ENCODE measurements at places on chromosomes 7 and 10.

DNA sequence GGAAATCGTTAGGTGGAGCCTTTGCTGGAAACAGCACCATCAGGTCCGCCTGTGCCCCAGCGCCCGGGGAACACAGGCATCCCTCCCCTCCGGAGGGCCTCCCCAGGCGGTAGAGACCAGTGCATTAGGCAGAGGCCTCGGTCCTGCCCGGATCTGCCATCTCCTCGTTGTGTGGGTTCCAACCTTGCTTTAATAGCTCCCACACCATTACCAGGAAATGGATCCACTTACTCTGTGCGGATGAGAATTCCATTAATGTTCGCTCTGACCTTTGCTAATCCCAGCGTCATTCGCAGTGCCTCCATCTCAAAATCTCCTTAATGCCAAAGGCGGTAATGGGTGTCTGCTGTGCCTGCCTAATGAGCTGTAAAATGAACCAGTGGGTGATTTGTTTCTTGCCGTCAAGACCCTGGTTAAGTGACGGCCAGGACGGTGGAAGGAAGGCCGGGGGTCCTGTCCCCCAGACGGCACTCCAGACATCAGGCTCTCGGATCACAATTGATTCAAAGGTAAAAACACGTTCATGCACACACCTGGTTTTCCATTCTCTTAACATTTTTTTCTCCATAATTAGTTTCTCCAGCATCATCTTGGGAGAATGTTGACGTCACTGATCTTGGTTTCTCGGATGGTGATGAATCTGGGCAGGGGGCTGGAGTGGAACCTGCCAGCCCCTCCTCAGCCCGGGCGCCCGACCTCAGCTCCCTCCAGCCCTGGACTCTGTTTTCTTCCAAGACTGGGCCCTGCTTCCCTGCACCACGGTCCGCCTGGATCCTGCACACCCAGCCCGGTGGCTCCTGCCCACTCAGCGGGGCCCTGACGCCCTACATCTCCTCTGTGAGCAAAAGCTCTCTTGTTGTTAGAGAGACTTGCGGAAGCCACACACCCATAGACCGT, 22.8 kb upstream of the FAM20C start:
- DNase-seq: no peak

DNA sequence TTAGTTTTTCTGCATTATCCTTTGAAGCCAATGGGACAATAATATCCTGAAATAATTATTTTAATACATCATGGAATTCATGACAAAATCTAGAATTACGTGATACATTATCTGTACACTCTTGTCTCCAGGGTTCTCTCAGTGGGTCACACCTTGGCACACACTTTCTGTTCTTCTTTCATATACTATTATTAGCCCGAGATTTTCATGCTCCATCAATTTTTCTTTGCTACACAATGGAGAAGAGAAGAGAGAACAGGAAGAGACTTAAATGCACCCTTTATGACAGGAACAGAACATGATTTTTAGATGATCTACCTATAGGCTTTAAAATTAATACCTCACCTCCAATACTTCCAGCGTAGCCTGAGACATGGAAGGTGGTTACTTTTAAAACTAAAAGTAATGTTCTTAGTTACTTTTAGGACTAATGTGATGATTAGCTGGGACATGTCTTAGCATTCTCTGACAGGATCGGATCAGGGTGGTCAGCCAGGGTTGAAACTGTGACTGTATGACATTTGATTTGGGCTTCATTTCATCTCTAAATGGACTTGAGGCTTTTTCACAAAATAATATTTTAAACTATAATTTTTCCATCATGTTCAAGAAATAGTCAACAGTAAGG, 148.2 kb upstream of the WNT16 start:
- DNase-seq: no peak

GRCh38 chr10:126041804-126042231, 145.5 kb downstream of the FANK1 start:
- DNase-seq: no peak

GRCh38 chr10:45409782-45410181, 35.8 kb downstream of the ALOX5 start:
- no peak for DNase-seq

DNA sequence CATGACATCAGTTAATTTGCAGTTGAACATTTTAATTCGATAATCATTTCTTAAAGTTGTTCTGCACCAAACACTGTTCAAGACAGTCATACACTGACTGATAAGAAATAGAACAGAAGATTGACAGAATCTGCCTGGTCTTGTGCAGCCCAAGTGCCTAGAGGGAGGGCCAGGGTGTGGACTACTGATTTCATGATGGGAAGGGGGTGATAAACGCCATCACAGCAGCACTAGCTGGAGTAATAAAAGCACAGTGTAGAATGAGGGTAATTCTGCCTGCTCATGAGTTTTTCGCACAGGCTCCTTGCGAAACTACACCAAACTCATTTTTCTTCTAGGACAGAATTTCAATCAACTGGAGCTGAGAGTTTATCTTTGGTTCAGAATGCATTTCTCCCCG, 270.1 kb downstream of the ARL4A start:
- no peak for DNase-seq

DNA sequence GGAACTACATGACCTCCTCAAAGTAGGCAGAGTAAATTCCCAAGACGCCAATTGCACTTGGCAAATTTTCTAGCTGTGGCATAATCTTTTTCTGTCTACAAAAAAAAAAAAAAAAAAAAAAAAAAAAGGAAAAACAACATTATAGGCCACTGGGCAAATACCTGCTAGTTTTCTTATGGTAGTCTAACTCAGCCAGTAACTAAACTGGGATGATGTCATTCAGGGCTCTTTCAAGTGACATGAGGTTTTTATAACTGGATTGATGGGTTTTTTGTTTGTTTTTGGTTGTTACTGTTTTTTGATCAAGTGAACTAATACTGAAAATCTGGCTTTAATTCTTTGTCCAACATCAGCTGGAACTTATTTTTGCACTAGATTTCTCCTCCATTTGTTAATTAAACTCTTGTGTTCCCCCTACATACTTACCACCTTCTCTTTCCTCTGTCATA, 7.4 kb upstream of the VIM start:
- no peak for DNase-seq

GRCh38 chr7:45915606-45916005, 5.5 kb downstream of the IGFBP3 start:
- DNase-seq: no peak

GRCh38 chr10:88386204-88386788, 196.8 kb downstream of the RNLS start:
- DNase-seq: no peak

GRCh38 chr10:4217187-4217586, 432.2 kb upstream of the KLF6 start:
- no peak for DNase-seq

DNA sequence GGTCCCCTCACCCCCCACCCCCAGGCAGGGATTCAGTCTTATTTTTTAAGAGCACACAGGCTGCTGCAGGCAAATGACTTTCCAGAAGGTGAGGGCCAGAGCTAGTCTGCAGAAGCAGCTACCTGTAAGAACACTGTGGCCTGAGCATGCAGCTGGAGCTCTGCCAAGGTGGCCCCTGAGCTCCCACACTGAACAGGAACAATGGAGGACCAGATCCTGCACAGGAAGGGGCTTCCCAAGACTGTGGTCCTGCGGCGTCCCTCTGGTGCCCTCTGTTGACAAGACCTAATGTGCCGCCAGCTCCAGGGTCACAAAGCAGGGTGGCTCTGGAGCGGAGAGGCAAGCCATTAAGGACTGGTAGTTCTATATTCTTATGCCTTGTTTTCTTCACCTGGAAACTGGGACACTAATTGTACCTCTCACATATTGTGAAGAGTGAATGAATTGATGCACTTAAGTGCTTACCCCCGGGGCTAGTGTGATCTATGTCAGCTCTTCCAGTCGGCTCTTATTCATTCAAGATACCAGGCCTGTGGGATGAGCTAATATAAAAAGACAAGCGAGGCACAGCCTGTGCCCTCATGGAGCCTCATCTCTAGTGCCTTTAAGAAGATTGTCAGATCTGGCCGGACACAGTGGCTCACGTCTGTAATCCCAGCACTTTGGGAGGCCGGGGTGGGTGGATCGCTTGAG, 8.0 kb upstream of the BEND7 start:
- DNase-seq: peak; percentile 72

DNA sequence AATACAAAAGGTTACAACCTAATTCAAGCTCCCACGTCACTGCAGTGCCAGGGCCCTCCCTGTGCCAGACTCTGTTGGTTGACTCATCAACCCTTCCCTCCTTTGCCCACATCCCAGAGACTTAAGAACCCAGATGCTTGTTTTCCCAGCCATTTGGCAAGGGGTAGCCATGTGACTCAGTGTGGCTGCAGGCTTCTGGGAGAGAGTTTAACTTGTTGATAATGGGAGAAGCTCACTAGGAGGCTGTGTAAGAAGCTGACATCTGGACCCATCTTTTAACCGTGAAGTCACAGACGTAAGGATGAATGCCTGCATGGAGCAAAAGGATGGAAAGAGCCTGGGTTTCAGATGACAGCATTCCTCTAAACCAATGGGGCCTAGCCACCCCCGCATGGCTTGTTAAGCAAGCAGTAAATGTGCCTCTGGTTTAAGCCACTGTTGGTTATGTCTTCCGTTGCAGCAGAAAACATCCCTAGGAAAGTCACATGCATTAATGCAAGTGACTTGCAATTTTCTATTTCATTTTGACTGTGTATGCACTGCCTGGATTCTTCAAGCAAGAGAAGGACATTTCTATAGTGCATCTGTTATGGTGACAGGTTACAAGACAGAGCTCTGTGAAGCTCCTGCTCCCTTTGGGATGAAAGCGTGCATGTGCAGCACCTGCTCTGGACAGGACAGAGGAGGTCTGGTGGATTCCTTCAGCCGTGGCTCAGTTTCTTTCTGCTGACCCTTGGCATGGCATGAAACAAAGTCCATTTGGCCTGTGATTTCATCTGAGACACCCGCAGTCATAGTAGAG, 57.5 kb upstream of the CREB5 start:
- peak; percentile 29 for DNase-seq

DNA sequence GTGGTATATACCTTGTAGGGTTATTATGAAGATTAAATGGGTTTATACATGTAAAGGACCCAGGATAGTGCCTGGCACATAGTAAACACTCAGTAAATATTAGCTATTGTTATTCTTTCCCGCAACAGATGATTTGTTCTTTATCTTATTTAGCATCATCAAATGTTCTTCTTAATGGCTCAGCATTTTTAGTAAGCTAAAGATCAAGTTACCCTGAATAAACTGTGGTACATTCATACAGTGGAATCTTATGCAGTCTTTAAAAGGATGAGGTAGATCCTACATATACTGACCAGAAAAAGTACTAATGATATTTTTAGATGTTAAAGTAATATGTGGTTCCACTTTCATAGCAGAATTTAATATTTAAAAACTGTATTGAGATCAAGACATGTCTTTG, 65.4 kb downstream of the ST7 start:
- no peak for DNase-seq

GRCh38 chr10:131735577-131735976, 165.2 kb upstream of the PPP2R2D start:
- no peak for DNase-seq

- DNase-seq: no peak
Observed at GRCh38 chr10:84292502-84292901, 35.9 kb upstream of the CCSER2 start.

- DNase-seq: no peak
Observed at GRCh38 chr10:62733654-62734293, 70.7 kb upstream of the ADO start.

- no peak for DNase-seq
Observed at GRCh38 chr7:37924491-37925041, 4.1 kb downstream of the EPDR1 start.

DNA sequence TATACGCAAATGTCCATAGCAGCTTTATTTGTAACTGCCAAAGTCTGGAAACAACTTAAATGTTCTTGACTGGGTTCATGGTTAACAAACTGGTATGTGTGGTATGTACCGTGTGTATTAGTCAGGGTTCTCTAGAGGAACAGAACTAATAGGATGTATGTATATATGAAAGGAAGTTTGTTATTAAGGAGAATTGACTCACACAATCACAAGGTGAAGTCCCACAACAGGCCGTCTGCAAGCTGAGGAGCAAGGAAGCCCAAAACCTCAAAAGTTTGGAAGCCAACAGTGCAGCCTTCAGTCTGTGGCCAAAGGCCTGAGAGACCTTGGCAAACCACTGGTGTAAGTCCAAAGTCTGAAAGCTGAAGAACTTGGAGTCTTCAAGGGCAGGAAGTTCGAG, 66.8 kb downstream of the TMEM168 start:
- DNase-seq: no peak

GRCh38 chr7:70734411-70734810, 397.5 kb upstream of the GALNT17 start:
- no peak for DNase-seq

- DNase-seq: no peak
Observed at GRCh38 chr7:149188637-149189259, 6.6 kb upstream of the ZNF282 start.

GRCh38 chr10:84156768-84157167, 16.8 kb upstream of the GPR15LG start:
- no peak for DNase-seq

- DNase-seq: no peak
Observed at GRCh38 chr7:76304888-76305375, 2.5 kb downstream of the HSPB1 start.

DNA sequence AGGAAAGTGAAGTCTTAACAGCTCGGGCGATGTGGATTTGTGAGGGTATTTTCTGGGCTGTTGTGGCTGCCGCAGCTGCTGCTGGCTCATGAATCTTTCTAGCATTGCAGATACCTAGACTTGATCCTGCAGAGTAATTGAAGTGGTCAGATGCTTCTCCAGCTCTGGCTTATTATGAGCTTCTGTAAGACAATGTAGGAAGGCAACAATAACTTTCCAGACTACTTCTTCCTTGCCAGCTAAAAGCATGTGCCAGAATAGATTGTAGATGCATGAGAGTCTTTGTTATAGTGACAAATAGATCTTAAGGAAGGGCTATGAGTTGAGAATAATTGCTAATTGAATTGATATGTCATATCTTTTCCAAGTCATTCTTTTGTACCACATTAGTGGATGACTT, 461.4 kb upstream of the POT1 start:
- DNase-seq: no peak

GRCh38 chr7:30865821-30866220, 45.8 kb upstream of the AQP1 start:
- no peak for DNase-seq

DNA sequence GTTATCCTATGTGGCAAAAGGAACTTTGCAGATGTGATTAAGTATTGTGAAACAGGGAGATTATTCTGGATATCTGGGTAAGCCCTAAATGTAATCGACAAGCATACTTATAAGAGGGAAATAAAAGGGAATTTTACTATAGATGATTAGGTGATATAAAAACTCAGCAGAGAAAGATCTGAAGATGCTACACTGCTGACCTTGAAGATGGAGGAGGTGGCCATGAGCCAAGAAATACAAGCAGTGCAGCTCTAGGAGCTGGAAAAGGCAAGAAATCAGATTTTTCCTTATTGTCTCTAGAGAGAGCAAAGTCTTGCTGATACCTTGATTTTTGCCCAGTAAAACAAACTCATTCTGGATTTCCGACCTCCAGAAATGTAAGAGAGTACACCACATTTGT, 67.7 kb downstream of the BRAF start:
- DNase-seq: no peak

Data from NCI-H748 treated with DMSO at 0.1 percent for 48 hours (cell line).